ENCODE measurements at places on chromosomes 12 and 14.

DNA sequence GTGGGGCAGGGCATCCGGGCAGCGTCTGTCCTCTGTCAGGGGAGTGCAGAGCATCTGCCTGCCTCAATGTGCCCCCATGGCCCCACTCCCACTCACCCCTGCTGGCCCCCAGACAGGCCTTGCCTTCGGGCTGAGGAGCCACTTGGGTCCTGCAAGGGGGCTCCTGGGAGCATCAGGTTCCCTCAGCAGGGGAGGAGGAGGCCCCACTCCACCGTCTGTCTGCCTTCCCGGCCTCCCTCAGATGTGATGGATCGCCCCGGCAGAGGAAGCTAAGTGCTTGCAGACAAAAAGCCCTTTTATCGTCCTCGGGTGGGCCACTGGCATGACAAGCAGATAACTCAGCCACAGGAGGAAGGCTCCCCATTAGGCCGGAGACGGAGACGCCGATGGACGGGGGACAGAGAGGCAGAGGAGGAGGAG, 35.1 kb downstream of the NCOR2 start:
- no peak for DNase-seq

- no peak for DNase-seq
Observed at GRCh38 chr14:61281948-61282275, 774 bp upstream of the TMEM30B start.

- no peak for DNase-seq
Observed at GRCh38 chr12:112686373-112686772, 105.2 kb upstream of the RPH3A start.

DNA sequence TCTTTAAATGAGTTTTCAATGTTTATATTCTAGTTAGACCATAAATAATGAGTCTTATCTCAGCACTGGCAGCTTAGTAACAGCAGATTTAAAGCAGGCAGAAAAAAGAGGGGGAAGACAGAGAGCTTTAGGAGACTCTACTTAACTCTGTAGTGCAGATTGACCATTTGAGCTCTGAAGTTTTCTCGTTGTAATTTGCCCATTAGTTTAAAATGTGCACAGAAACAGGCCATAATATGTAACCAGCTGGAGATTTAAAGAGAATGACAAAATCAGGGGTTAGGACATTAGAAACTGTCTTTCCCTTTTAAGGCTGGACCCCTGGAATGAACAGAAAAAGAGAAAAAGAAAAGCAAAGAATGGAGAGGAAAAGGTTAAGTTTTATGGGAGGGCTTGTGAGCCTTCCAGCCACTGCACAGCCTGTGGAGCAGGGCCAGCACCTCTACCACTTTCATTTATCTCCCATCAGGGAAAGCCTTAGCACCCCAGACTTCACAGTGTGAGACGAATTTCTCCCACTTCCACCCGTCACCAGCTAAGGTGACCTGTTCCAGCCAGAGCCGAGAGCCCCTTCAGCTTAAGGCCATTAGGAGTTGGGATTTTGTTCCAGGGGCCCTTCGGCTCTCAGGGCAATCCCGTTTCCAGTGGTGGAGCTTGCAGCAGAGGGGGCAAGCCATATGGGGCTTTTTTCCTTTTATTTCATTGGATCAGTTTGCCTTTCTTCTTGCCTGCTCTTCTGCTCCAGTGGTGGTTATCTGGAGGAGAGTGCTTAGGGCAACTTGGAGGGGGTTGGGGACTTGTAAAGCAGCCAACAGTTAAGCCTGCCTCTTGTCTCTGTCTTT, 8.0 kb downstream of the IL22 start:
- DNase-seq = no peak

- no peak for DNase-seq
Observed at GRCh38 chr14:103188810-103189480, 65.7 kb downstream of the TNFAIP2 start.

DNA sequence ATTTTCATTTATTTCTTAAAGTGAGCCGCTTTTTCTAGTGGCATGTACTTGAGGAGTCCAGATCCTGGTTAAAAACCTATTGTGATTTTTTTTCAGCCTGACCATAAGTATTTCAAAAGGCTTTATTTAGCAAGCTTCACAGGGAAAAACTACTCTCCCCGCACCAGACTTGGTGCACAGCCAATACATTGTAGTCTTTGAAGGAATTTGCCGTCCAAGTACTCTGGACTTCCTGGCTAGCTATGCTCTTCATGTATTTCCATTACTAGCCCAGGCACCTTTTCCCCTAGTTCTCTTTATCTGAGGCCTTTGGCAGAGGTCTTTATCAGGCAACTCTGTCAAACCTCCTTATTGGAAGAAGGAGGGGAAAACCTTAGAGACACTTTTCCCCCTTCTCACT, 234.7 kb downstream of the CCDC91 start:
- no peak for DNase-seq

Data from iPS DF 19.7 (cell line).